Right kidney (tissue), 9 donors: ENCODE measurements at places on chromosomes 12 and 14.

- DNase-seq = no peak
These were observed 405.2 kb upstream of the FLRT2 start for GRCh38 chr14:85124631-85125290.

GRCh38 chr12:105382771-105383622, 52.5 kb downstream of the C12orf75 start:
- DNase-seq = peak; percentile 62

GRCh38 chr12:62301799-62302133, 41.6 kb downstream of the USP15 start:
- DNase-seq = no peak

DNA sequence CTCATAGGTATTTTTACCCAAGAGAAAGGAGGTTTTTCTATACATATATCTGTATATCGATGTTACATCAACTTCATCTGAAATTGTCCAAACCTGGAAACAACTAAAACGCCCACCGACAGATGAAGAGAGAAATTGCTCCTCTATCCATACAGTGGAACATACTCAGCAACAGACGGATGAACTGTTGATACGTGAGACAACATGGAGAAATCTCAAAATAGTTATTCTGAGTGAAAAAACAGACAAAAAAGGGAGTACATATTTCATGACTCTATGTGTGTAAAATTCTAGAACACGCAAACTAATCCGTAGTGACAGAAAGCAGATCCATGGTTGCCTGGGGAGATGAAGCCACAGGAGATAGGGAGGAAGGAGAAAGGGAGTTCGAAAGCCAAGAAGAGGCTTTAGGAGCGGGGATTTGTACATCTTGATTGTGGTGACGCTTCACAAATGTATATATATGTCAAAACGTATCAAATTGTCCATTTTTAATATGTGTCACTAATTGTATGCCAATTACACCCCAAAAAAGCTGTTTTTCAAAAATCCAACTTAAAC, 37.6 kb upstream of the C14orf180 start:
- DNase-seq = no peak

DNA sequence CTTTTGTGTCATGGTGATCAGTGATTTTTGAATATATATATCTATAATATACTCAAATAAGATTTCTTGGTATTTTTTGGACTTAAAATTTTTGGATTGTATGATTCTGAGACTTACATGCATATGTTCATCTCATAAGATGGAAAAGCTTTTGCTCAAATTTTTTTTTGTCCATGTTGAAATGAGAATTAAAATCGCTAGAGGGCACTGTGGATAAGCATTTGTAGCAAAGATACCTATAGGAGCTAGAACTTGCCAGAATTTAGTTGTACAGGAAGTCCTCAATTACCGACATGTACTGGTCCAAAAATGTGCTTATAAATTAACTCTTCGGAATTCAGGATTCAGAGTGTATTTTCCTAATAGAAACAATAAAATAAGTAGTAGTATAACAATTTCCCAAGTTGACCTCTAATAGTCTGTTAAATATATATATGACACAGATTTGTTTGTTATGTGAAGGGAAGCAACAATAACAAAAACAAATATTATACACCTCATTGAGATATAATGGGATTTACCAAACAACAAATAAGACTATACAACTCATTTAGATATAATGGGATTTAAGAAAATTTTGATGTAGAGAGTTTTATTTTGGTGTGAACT, 179.6 kb downstream of the TMEM117 start:
- DNase-seq = peak; percentile 8

GRCh38 chr12:64083285-64084210, 138.5 kb downstream of the KICS2 start:
- DNase-seq = no peak

DNA sequence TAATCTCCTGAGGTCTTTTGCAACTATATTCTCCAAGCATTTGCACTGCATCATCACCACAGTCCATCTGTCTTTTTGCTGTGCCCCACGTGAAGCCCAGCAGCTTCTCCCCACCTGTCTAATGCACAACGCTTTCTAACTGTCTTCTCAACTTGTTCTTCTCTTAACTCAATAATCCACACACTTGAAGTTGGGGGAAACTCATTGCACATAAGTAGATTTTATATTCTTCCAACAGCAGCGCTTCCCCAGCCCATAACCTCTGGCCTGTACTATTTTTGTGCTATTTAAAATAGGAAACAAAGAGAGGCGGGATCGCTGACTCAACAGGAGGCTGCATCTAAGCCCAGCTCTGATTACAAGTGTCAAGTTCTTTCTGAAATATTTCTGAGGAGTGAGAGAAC, 226.7 kb downstream of the GXYLT1 start:
- no peak for DNase-seq

GRCh38 chr12:45205165-45205825, 10.6 kb upstream of the ANO6 start:
- no peak for DNase-seq

DNA sequence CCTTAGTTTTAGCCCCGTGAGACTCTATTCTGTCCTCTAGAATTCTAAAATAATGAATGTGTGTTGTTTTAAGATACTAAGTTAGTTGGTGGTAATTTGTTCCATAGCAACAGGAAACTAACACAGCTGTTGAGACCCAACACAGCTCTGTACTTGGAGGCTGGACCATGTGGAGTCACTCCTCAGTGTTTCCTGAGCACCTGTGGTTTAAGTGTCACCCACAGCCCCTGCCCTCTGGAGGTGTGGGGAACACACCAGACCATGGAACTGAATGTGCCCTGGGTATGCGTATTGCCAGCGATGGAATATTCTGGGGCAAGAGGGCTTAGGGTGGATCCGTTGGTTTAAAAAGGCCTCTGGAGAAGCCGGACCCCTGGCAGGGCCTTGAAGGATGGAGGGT, 16.6 kb upstream of the GPR68 start:
- DNase-seq = no peak

GRCh38 chr14:105411017-105411941, 8.3 kb upstream of the MTA1 start:
- DNase-seq = peak; percentile 77

GRCh38 chr14:64082837-64083236, 211.3 kb downstream of the ESR2 start:
- DNase-seq = no peak

GRCh38 chr12:65826353-65827171, 2.3 kb downstream of the HMGA2 start:
- DNase-seq = peak; percentile 64

DNA sequence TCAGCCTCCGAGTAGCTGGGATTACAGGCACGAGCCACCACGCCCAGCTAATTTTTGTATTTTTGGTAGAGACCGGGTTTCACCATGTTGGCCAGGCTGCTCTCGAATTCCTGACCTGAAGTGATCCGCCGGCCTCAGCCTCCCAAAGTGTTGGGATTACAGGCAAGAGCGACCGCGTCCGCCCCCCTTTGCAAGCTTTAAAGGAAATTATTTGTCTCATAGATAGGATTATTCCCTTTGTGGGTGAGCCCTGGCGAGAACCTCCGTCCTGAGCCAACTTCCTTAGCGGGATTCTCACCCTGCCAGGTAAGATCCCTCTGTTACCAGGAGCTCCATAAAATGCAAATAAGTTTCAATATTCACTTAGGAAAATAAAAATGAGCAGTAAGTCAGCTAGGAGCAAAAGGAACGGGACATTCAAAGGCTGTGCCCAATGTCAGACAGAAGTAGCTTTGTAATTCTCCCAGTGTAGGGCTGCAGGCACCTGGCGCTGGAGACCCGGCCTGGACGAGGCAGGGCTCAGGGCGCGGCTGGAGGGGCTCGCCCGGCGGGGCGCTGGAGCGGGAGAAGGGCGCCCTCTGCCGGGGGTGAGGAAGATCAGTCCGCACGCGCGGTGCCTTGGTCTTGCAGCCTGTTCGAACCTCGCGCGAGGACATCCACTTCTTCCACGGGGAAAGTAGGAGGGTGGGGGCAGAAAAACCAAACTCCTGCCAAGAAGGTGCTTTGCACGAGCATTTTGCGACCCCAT, 47.2 kb upstream of the PLXNC1 start:
- peak; percentile 84 for DNase-seq

- peak; percentile 79 for DNase-seq
These were observed 61.1 kb downstream of the NCOR2 start for GRCh38 chr12:124506145-124506831.

GRCh38 chr14:36217027-36217426, 40.5 kb upstream of the PTCSC3 start:
- DNase-seq = no peak

GRCh38 chr12:68270358-68270757, 17.0 kb upstream of the IL22 start:
- DNase-seq = no peak

GRCh38 chr12:93679308-93679925, 2.2 kb downstream of the CRADD start:
- DNase-seq = no peak

DNA sequence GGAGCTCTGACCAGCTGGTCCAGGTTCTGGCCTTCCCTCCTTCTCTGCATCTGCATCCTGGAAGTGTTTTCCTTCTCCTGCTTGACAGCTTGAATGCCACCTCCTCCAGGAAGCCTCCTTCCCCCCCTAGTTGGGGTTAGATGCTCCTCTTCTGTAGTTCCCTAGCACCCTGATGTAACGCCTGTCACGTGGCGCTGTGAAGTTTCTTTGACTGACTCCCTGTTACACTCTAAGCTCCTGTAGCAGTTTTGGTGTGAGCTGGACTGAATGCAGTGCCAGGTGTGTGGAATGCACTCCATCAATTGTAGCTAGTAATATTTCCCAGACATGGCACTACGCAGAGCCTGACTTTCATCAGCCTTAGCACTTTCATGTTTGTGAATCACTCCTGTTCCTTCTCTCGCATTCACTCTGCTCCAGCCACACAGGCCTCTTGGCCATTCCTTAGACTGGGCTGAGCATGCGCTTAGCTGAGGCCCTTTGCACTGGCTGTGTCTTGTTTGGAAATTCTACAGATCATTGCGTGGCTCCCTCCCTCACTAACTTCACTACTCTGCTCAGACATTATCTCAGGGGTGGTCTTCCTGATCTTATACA, 2.1 kb upstream of the FAIM2 start:
- no peak for DNase-seq

DNA sequence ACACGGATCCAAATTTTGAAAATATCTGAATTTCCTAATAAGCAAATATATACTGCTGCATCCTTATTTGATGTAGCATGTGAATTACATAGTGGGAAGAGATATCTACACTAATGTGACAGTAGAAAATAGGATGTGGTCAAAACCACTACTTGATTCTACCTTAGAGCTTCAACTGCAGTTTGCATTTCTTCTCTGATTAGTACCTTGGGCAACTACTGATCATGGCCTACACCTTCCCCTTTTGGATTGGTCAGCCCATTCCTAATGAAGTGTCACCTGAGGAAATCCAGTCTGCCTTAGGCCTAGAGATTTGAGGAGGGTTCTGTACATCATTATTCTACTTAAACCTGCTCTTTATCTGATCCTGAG, 10.7 kb downstream of the LLPH start:
- no peak for DNase-seq

- DNase-seq = no peak
These were observed 117.7 kb downstream of the ADCK1 start for GRCh38 chr14:77917491-77918201.

- peak; percentile 83 for DNase-seq
These were observed at the start of gene RTN1 for GRCh38 chr14:59870277-59871165. Gene RTN1 (minus strand): TSS chr14:59870776. CDS start chr14:59870630, 146 bp downstream.

GRCh38 chr12:84910549-84911241, 1.9 kb downstream of the SLC6A15 start:
- DNase-seq = peak; percentile 55

- DNase-seq = no peak
These were observed 287.6 kb downstream of the CEP128 start for GRCh38 chr14:80653956-80654355.

DNA sequence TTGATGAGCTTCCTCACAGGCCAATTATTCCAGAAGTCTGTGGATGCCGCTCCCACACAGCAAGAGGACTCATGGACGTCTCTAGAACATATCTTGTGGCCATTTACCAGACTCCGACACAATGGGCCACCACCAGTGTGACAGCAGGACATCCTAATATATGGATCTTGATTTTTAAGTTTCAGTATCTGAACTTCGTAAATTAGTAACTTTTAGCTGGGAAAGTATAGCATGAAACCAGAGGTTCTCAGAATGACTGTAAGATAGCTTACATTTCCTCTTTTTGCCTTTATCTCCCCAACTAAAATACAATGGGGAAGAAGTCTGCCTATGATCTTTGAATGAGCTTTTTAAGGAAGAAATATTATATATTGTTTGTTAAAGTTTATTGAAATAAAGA, 87.0 kb downstream of the DNAI7 start:
- DNase-seq = no peak

GRCh38 chr12:99619389-99620158, 28.0 kb upstream of the GARIN6 start:
- no peak for DNase-seq

- DNase-seq = no peak
These were observed 19.0 kb downstream of the EML1 start for GRCh38 chr14:99812096-99812750.

DNA sequence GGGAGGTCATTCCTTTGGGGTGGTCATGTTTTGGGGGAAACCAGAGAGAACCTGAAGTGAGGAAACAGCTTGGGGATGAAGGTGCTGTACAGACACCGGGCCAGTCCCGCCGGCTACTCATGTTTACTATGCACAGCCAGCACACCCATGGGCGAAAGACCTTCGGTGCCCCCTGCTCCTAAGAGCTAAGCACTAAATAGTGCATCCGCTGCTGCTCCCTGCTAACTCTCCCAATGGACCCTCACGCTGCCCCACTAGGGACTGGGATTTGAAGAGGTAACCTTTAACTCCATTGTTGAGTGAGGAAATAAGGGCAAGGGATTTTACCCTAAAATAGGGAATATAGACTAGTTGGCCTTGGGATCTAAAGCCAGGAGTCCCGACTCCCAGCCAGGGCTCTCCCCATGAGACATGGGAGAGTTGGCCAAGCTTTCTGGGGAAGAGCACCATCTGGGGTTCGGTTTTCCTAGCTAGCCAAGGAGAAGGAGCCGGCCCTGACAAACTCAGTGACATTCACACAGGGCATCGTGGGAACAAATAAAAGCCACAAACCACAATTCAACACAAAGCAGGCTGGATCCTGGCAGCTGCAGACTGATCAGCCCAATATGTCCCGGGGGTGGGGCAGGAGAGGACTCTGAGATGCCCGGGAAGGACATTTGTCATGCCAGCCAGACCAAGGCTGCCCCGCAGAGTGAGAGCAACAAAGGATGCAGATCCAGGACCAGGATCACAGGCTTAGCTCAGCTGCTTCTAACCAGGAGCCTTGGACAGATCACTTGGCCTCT, 91.7 kb downstream of the SINHCAF start:
- no peak for DNase-seq

GRCh38 chr12:121849665-121850064, 9.0 kb downstream of the HPD start:
- DNase-seq = no peak

- peak; percentile 69 for DNase-seq
These were observed 531 bp upstream of the EML1 start for GRCh38 chr14:99792551-99793212.

DNA sequence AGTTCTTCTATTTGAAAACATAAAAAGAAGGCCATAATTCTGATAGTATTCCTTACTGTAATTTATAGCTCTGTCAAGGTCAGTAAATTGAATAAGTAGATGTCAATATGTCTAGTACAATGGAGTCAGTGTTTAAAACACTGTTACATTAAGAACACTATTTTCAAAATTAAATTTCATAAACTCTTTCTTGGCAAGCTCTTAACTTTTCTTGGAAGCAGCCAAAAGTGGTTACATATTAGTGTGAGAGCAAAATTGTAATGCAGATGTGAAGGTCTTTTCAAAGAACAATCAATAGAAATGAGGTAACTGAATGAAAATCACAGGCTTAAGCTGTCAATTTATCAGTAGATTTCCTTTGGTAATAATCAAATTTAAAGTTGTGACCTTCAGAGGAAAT, 722.4 kb upstream of the NOVA1 start:
- no peak for DNase-seq
